Aorta (tissue), 5 donors: ENCODE measurements at places on chromosomes 6 and 20. TPM values are rescaled to one million over a fixed set of nuclear protein-coding genes. Genes with fewer than 3 reads are reported as not detected.

CRISP2 gene
- total RNA-seq: not detected

MYCT1 gene
- 11.9 TPM for total RNA-seq

LZTS3 gene
- total RNA-seq: 9.9 TPM

CGA gene
- not detected for total RNA-seq

KIF6 gene
- total RNA-seq: 0.42 TPM

RAET1L gene
- total RNA-seq: not detected

PAK5 gene
- total RNA-seq: 0.33 TPM

OR12D3 gene
- not detected for total RNA-seq

LY6G5B gene
- total RNA-seq: 19.6 TPM

TP53INP2 gene
- 12.9 TPM for total RNA-seq

ZKSCAN8 gene
- total RNA-seq: 20.7 TPM

SYS1 gene
- 25.0 TPM for total RNA-seq

HCRTR2 gene
- total RNA-seq: not detected

MAPK13 gene
- 12.9 TPM for total RNA-seq

OR12D1 gene
- not detected for total RNA-seq

BIRC7 gene
- total RNA-seq: not detected

CFAP61 gene
- total RNA-seq: 0.91 TPM

ARMC2 gene
- 12.3 TPM for total RNA-seq

GRM4 gene
- not detected for total RNA-seq

ERVFRD-1 gene
- not detected for total RNA-seq

HAO1 gene
- not detected for total RNA-seq

DEF6 gene
- 9.9 TPM for total RNA-seq

SCUBE3 gene
- 57.6 TPM for total RNA-seq

QKI gene
- 149 TPM for total RNA-seq

INSM1 gene
- not detected for total RNA-seq

BEND3 gene
- 1.4 TPM for total RNA-seq

ACTL10 gene
- total RNA-seq: 0.96 TPM

ME1 gene
- total RNA-seq: 10.9 TPM

TRIM10 gene
- total RNA-seq: 0.12 TPM

CCN6 gene
- not detected for total RNA-seq
